ENCODE measurements at places on chromosomes 12 and 14.
A peak's percentile ranks its signal among the peaks of the same experiment; 100 is the strongest.

DNA sequence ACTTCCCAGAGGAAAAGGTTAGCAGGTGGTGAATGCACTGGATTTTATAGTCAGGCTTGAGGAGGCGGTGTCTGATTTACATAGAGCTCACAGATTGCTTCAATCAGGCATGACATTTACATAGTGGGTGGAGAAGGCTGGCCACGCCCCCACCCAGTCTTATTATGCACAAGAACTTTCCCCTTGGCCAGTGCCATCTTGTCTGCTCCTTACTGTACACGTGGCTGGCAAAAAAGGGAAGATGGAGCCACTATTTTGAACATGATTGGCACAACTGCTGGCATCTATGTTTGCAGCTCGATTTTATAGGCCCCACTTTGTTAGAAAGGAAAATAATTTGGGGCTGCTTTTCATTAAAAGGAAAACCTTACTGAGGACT lies 10.9 kb upstream of the LGMN start:
- DNase-seq, result peak; percentile 18

GRCh38 chr12:131194166-131194565 lies 240.5 kb downstream of the ADGRD1 start:
- DNase-seq, result no peak

- DNase-seq, result no peak
Measured at GRCh38 chr14:99601361-99601831, 2.6 kb downstream of the CCDC85C start.

DNA sequence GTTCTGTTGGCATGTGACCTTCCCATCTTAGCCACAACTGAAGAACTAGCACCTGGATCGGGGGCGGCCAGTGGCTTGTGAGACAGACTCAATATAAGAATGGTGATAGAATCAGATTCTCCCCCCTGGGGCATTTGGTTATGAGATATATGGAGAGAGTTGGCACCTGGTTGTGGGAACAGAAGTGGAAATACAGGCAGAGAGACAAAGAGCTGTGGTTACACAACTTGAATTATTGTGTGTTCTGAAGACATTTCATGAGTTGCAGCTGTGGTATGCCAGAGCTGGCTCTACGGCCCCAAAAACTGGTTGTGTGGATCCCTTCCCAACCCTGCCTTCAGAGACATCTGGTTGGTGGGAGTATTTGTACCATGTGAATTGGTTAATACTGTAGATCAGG lies 2.9 kb upstream of the MSRB3 start:
- no peak for DNase-seq

- DNase-seq, result no peak
Measured at GRCh38 chr12:81819991-81820633, 61.0 kb upstream of the PPFIA2 start.

- no peak for DNase-seq
Measured at GRCh38 chr12:5661811-5662210, 229.9 kb downstream of the NTF3 start.

DNA sequence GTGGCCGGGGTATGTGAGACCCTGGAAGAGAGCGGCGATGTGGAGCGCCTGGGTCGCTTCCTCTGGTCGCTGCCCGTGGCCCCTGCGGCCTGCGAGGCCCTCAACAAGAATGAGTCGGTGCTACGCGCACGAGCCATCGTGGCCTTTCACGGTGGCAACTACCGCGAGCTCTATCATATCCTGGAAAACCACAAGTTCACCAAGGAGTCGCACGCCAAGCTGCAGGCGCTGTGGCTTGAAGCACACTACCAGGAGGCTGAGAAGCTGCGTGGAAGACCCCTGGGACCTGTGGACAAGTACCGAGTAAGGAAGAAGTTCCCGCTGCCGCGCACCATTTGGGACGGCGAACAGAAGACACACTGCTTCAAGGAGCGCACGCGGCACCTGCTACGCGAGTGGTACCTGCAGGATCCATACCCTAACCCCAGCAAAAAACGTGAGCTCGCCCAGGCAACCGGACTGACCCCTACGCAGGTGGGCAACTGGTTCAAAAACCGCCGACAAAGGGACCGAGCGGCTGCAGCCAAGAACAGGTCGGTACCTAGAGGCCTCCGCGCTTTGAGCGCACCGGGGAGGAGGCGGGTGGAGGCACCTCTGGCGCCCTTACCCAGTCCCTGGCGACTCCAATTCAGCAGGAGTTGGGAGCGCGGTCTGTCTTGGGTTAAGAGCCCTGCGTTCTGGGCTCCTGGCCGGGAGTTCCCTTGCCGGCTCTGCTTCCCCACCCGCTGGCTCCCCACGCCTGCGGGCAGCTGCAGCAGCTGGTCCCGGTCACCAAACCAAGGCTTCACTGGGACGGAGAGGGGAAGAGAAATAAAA lies 700 bp downstream of the SIX6 start:
- no peak for DNase-seq

GRCh38 chr12:120339256-120339655 lies 11.7 kb upstream of the PLA2G1B start:
- no peak for DNase-seq

GRCh38 chr12:120363274-120363855 lies 5.6 kb downstream of the MSI1 start:
- peak; percentile 41 for DNase-seq

DNA sequence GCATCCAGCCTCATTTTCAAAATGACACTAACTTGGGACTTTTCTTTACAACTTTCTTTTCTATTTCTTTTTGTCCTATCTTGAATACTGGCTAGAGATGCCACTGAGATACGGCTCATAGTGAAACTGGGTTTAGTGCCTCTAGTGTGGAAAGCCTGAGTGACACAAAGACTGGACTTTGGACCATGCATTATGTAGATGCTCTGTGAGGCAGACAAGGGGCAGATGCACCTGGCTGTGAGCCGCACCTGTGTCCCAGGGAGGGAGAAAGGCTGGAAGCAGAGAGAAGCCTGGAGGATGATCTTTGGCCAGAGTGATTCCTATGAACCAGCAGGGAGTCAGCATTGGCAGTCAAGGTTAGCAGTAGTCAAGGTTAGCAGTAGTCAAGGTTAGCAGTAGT lies 852.3 kb upstream of the TMEM132C start:
- no peak for DNase-seq

GRCh38 chr12:11762723-11763326 lies 113.4 kb downstream of the ETV6 start:
- no peak for DNase-seq
